K562 (cell line): ENCODE measurements at places on chromosomes 7 and 10. TPM values are rescaled to one million over a fixed set of nuclear protein-coding genes. Genes with fewer than 3 reads are reported as not detected.

GPR26 gene
- not detected in 2 replicates for polyA plus RNA-seq

KLF14 gene
- polyA plus RNA-seq, result not detected in 2 replicates

DNA sequence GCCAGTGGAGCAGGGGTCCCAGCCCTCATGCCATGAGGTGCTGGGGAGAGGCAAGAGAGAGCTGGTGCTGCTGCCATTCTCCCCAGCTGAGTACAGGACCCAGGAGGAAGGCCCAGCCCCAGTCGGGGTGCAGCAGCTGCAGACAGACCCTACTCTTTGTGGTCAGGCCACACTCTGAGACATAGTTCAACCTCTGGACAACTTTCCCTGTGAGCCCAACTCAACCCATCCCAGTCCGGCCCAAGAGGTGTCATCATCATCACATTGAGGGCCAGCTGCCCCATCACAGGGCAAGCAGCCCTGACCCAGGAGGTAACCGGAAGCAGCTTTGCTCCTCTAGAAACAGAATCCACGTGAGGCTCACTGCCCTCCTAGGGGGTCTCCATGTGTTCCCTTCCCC is 133.8 kb upstream of the KCNMA1 start:
- no peak for DNase-seq
- no peak overlapping the region for H3K27ac ChIP-seq
- no peaks in the 10 kb centered on the region for H3K36me3 ChIP-seq
- no peaks in the 10 kb centered on the region for H3K4me1 ChIP-seq

DNA sequence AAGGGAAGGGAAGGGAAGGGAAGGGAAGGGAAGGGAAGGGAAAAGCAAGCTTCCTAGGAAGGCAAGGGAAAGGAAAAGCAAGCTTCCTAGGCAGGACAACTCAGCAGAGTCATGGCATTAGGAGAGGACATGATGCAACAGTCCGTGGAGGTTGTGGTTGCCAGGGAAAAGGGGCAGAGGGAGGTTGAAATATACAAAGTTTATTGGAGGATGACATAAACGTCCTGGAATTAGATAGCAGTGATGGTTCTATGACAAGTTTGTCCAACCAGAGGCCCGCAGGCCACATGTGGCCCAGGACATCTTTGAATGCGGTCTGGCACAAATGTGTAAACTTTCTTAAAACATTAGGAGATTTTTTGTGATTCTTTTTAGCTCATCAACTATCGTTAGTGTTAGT is 59.8 kb upstream of the OPN4 start:
- H3K4me3 ChIP-seq, result no peak overlapping the region
- no peaks in the 10 kb centered on the region for H3K36me3 ChIP-seq
- DNase-seq, result no peak
- no peaks in the 10 kb centered on the region for H3K4me1 ChIP-seq
- H3K27me3 ChIP-seq, result no peaks in the 10 kb centered on the region; the same call in 1 of the 3 replicates

DNA sequence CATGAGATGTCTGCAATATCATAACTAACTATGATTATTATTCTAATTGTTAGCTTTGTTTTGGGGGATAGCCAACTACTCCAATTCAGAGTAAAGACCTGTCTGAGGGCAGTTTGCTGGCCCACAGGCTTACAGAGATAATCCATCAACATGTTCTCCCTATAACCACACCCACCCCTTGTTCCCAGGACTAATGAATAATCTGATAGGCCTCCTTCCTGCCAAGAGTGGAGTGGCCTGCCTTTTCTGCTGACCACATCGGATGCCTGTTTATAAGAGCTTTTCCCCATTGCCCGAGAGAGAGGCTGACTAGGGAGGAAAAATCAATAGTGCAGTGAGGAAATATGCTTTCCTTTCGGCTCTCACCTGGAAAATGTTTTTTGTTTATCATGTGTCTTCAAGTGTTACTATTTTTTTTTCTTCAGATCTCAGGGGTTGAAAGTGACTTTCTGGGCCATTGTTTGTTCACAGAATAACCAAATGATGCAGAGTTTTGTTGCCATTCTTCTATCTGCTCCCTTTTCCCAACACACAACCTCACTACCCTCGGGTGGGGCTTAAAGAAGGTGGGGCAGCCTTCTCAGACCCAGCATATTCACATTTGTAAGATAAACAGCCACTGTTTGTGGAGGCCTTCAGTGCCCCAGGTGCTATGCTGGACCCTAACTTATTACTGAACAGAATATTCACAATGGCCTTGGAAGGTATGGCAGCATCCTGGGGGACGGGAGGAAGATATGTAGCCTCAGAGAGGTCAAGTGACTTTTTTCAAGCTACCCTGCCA is 38.4 kb downstream of the PLPP4 start:
- H3K27me3 ChIP-seq, result no peaks in the 10 kb centered on the region
- no peak for DNase-seq
- no peak overlapping the region for H3K27ac ChIP-seq
- no peaks in the 10 kb centered on the region for H3K36me3 ChIP-seq
- H3K4me1 ChIP-seq, result no peaks in the 10 kb centered on the region
- H3K4me3 ChIP-seq, result no peak overlapping the region

DNA sequence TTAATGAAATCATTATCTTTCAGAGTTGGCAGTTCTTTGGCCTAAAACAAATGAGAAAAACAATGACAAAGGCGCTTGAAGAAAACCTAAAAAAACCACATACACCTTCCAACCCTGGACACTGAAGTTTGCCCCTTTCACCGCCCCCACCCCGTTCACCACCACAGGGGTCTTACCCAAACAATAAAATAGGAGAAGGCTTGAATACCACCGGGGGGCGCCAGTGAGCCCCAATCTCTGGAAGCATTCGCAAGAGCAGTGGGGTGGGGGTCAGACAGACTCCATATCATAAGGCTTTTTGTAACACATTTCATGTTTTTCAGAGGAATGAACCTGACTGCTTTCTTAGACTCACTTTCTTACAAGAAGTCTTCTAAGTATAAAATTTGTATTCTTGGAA is 163.6 kb downstream of the PIP4K2A start:
- H3K36me3 ChIP-seq, result peaks cover 78% of the 10 kb centered on the region
- no peak overlapping the region for H3K27ac ChIP-seq
- no peaks in the 10 kb centered on the region for H3K27me3 ChIP-seq
- no peaks in the 10 kb centered on the region; the same call in 1 of the 2 replicates for H3K4me1 ChIP-seq
- no peak overlapping the region for H3K4me3 ChIP-seq

DNA sequence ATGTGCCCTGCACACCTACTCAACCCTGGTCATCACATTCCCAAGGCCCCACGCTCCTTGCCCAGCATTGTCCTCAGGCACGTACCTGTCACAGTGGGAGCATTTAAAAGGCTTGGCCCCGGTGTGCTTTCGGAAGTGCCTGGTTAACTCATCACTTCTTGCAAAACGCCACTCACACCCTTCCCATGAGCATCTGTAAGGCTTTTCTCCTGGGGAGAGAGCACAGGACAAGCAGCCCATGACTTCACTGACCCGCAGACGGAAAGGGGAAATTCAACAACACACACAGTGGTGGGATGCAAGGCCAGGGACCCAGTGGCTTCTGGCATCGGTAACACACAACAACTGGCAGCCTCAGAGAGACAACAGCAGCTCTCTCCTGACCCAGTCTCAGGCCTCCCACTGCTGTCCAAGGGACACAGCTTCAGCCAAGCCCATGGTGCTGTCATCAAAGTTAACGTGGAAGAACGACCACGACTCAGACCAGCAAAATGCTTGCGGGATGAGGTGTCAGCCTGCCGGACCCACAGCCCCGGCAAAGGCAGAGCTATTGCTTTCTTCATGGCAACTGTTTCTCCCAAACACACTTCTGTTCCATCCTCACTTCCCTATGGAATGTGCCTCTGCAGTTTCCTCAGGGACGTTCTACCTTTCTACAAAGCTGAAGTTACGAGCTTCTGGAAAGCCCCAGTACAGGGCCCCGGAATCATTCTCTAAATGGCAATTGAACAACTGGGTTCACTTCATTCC is 4.8 kb downstream of the KLF6 start:
- peaks cover 65% of the 10 kb centered on the region for H3K36me3 ChIP-seq
- H3K4me1 ChIP-seq, result peaks cover 22% of the 10 kb centered on the region; the same call in 2 of the 3 replicates
- no peak overlapping the region for H3K4me3 ChIP-seq
- no peak overlapping the region for H3K27ac ChIP-seq
- no peak for DNase-seq

DNA sequence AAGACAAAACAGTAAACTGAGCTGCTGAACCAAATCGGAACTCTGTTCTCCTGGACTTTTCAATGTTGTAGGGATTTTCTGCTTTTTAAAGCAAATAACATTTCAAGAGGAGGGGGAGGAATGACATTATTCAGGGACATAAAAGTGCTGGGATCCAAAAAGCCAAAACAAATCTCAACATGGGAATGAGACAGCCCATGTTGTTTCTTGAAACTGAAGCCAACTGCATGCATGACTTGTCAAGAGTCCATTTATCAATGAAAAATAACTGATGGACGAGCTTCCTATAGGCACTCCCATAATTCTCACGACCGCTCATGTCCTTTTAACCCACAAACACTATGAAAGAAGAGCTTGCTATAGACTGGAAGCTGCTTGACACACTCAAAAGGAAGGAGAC is 27.8 kb downstream of the FAM53B start:
- H3K36me3 ChIP-seq, result peaks cover 14% of the 10 kb centered on the region; the same call in 2 of the 3 replicates
- H3K27me3 ChIP-seq, result no peaks in the 10 kb centered on the region
- DNase-seq, result no peak
- H3K4me3 ChIP-seq, result no peak overlapping the region

WDFY4 gene
- 0.01 TPM in 1 of 2 replicates, not detected in the other for polyA plus RNA-seq

GNGT1 gene
- polyA plus RNA-seq, result 0.65 TPM in 1 of 2 replicates, not detected in the other

DYDC1 gene
- polyA plus RNA-seq, result not detected in 2 replicates

DNA sequence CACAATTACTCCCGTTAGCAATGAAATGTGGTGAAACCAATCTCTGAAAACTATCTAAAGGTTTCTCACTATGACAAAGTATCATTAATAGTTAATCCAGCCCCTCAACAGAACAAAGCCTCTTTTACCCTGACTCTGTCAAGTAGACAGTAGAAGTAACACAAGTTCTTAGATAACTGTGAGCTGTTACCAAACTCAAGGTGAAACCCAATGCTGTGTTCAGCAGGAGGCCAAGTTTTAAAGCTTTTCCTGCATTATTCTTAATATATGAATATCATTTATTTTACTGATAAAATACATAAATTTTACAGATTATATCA is 109.1 kb downstream of the SRPK2 start:
- no peak overlapping the region for H3K27ac ChIP-seq
- peaks cover 14% of the 10 kb centered on the region for H3K4me1 ChIP-seq
- no peak overlapping the region for H3K4me3 ChIP-seq
- H3K27me3 ChIP-seq, result no peaks in the 10 kb centered on the region

DNA sequence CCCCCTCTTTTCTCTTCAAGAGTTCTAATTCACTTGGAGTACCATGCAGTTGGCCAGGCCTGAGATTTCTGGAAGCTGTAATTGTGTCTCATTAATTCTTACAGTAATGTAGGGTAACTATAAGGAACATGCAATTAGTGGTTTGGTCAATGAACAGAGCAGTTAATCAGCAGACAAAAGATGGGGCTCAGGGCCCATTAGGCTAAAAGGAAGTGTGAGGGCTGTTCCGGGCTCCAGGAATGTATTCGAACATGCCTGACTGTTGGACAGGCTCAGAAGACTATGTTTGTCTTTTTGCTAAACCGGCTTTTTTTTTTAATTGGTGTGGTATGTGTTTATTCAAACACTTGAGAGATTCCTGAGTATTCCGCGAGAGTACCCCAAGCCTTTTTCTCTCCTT is 42.5 kb upstream of the FZD8 start:
- H3K4me3 ChIP-seq, result no peak overlapping the region
- DNase-seq, result no peak
- no peak overlapping the region for H3K27ac ChIP-seq
- no peaks in the 10 kb centered on the region for H3K27me3 ChIP-seq
- no peaks in the 10 kb centered on the region for H3K4me1 ChIP-seq

- DNase-seq, result no peak
- H3K27ac ChIP-seq, result no peak overlapping the region
- H3K4me1 ChIP-seq, result no peaks in the 10 kb centered on the region
Measured at GRCh38 chr10:72509941-72510340, 115.9 kb downstream of the MICU1 start.

GRCh38 chr7:144826208-144826607 is 9.6 kb downstream of the TPK1 start:
- H3K4me3 ChIP-seq, result no peak overlapping the region
- H3K4me1 ChIP-seq, result peaks cover 11% of the 10 kb centered on the region; the same call in 2 of the 3 replicates
- no peaks in the 10 kb centered on the region for H3K27me3 ChIP-seq
- no peak overlapping the region for H3K27ac ChIP-seq

DLX6 gene
- not detected in 2 replicates for polyA plus RNA-seq

DNA sequence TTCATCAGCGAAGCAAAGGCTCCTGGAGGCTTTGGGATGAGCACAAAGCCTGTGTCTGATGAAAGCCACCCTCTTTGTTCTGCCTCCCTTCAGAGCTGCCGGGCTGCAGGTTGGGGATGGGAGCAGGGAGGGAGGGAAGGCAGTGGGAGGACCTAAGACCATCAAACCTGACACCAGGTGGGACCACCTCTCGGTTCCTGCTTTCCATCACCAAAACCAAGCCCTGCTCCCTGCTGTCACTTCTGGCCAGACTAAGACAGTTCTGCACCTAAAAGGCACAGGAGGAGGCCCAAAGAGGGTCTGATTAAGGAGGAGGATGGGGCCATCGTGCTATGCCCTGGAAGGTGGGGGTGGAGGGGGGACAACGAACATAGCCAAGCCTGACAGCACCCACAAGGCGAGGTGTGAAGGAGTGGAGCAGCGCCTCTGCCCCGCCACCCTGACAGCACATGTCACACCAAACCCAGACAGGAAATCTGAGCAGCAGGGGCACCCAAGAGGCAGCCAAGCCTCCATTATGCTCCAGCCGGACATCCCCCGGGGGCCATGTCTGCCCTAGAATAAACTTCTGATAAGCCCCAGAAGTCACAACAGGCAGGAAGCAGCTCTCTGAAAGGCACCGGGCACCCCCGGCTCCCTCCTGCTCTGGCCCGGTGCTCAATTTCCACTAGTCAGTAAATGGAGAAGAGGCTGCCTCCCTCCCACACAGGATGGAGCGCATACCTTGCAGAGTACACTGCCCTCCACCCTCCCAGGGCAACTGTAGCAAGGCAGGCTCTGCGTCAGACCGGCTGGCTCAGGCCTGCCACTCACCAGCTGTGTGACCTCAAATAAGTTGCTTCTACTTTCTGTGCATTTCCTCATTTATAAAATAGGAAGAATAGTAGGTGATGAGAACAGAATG is 48.9 kb downstream of the DLG5 start:
- DNase-seq, result no peak
- peaks cover 7% of the 10 kb centered on the region; the same call in 1 of the 3 replicates for H3K4me1 ChIP-seq
- H3K27me3 ChIP-seq, result no peaks in the 10 kb centered on the region
- H3K36me3 ChIP-seq, result peaks cover 4% of the 10 kb centered on the region; the same call in 1 of the 3 replicates
- H3K4me3 ChIP-seq, result no peak overlapping the region

DNA sequence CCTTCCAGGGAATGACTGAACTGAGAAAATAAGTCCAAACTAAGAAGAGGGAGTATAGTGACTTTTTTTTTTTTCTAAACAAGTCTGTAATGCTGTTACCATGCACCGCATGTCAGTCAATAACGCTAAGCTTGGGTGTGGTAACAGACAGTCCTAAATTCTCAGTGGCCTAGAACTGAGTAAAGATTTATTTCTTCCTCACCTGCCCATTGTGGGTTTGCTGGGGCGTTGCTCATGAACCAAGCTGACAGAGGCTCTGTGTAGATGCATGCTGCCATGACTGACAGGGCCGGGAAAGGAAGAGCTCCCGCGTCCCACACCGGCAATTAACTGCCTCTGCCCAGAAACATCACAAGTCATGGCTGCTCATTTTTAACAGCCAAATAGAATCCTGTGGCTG is 25.5 kb upstream of the PRKG1 start:
- no peaks in the 10 kb centered on the region for H3K27me3 ChIP-seq
- no peaks in the 10 kb centered on the region for H3K4me1 ChIP-seq
- H3K27ac ChIP-seq, result no peak overlapping the region
- DNase-seq, result no peak
- H3K4me3 ChIP-seq, result no peak overlapping the region

- no peak for DNase-seq
- H3K4me1 ChIP-seq, result peaks cover 42% of the 10 kb centered on the region
- H3K27ac ChIP-seq, result peak overlapping the region; percentile 78
- peak overlapping the region; percentile 65 for H3K4me3 ChIP-seq
Measured at GRCh38 chr7:4683884-4684565, 1.9 kb downstream of the FOXK1 start.
